ENCODE measurements at places on chromosomes 2 and 18. TPM values are rescaled to one million over a fixed set of nuclear protein-coding genes. Genes with fewer than 3 reads are reported as not detected.

Gene IL36RN
- polyA plus RNA-seq = not detected

Gene CABYR
- polyA plus RNA-seq = 2.0 TPM

Gene TTR
- polyA plus RNA-seq = not detected

Gene COLEC11
- polyA plus RNA-seq = not detected

Gene DIPK1C
- not detected for polyA plus RNA-seq

Gene SKOR2
- not detected for polyA plus RNA-seq

Gene MROH2A
- polyA plus RNA-seq = not detected

Gene UCN
- 1.6 TPM for polyA plus RNA-seq

Gene MTX2
- 21.7 TPM for polyA plus RNA-seq

Gene RPRM
- not detected for polyA plus RNA-seq

Gene ANKRD30B
- not detected for polyA plus RNA-seq

Gene ATG9A
- 19.6 TPM for polyA plus RNA-seq

Gene UGT1A10
- polyA plus RNA-seq = not detected

Gene TUBB8B
- polyA plus RNA-seq = 0.38 TPM

Gene LIMS4
- polyA plus RNA-seq = 1.4 TPM

Gene HES6
- 3.3 TPM for polyA plus RNA-seq

Gene POTEJ
- polyA plus RNA-seq = not detected

Gene TRIM54
- not detected for polyA plus RNA-seq

Gene SLC9A4
- not detected for polyA plus RNA-seq

Gene HOXD9
- polyA plus RNA-seq = not detected
